ENCODE measurements at places on chromosomes 7 and 10. TPM values are rescaled to one million over a fixed set of nuclear protein-coding genes. Genes with fewer than 3 reads are reported as not detected.
A peak's percentile ranks its signal among the peaks of the same experiment; 100 is the strongest.

DNA sequence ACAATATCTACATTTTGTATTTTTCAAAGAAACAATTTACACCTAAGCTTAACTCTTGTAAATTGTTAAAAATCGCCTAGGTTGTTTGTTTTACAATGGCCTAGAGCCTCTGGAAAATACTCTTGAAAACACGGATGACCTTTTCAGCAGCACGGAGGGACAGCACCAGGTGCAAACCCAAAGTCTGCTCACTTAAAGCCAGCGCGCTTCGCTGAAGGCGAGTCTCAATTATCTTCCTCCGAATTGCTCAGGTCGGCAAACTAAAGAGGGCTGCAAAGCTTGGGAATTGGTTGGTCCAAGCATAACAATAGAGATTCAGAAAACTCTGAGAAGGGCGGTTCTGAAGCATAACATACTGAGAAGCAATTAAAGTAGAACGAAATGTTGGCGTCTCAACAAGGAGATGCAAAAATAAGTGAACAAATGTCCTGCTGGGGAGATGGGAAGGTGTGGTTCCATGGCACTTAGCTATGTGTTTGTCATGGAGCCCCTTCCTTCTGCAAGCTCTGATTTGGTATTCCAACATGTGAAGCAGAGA, 139.9 kb upstream of the PITRM1 start:
- no peak for DNase-seq

- DNase-seq = no peak
Observed at GRCh38 chr7:69819333-69819705, 221.0 kb downstream of the AUTS2 start.

GRCh38 chr10:44628921-44629320, 244.0 kb upstream of the CXCL12 start:
- DNase-seq = no peak

DNA sequence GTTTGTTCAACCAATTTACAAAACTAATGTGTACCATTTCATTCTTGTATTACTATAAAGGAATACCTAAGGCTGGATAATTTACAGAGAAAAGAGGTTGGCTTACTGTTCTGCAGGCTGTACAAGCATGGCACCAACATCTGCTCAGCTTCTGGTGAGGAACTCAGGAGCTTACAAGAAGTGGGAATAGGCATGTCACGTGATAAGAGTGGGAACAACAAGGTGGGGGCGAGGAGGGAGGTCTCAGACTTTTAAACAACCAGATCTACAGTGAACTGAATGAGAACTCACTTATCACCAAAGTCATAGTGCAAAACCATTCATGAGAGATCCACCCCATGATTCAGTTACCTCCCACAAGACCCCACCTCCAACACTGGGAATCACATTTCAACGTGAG, 1178.0 kb downstream of the REEP3 start:
- no peak for DNase-seq

DNA sequence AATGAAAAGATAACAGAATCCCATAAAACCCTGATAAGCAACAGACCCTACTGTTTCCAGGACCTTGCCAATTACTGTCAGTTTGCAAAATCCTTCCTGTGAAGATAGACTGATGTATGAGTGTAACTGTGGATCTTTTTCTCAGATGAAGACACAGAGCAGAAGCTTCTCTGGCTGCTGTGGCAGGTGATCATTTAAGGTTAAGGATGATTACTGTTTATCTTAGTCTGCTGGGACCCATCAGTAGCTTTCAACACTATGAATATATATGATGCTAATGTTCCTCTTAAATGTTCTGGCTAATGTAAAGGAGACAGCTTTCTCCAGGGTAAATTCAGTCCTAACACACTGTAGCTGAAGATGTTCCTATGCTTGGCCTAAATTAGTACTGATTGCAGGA, 56.0 kb upstream of the CTTNBP2 start:
- no peak for DNase-seq

- no peak for DNase-seq
Observed at GRCh38 chr10:70582793-70583668, 19.5 kb downstream of the PRF1 start.

DNA sequence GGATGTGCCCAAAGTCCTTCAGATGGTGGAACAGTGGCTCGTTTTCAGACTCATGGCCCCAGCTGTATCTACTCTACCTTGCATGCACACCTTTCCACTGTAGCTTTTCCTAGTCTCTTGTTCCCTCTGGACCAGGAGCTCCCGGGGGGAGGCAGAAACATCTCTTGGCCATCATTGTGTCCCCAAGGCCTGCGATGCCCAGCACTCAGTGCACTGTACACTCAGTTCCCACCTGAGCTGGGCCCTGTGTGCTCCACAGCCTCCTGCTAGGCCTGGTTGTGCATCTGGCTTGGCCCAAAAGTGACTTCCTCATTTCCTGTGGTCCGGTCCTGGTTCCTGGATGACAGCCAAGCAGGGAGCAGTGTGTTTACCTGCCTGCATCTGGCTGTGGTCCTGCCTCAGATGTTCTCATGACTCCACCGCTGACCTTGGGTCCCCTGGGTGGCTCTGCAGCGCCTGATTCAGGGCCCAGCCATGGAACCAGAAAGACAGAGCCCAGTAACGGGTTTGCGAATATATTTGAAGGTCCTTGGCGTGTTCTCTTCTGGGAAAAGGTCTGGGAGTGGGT, 9.9 kb upstream of the DOCK1 start:
- peak; percentile 13 for DNase-seq

DNA sequence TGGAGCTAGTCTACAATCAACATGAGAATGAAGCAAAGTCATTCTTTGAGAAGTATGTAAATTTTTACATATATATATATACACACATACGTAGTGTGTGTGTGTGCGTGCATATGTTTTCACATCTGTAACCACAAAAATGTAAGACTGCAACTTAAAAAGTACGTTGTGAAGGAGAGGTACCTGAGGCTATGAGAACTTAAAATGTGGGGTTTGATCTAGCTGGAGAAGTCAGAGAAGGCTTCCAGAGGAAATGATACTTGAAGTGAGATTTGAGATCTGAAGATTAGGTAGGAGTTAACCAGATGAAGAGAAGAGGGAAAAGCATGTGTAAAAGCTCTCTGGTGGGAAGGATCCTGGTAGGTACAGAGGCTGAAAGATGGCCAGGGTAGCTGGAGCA, 5.8 kb downstream of the TAF5 start:
- DNase-seq = no peak

SSC4D gene
- total RNA-seq = 14.8 TPM

IKZF5 gene
- 14.3 TPM for total RNA-seq

SFRP5 gene
- 1.7 TPM for total RNA-seq

- DNase-seq = no peak
Observed at GRCh38 chr10:96637709-96638108, 50.9 kb upstream of the TM9SF3 start.

GIMAP5 gene
- total RNA-seq = not detected

DNA sequence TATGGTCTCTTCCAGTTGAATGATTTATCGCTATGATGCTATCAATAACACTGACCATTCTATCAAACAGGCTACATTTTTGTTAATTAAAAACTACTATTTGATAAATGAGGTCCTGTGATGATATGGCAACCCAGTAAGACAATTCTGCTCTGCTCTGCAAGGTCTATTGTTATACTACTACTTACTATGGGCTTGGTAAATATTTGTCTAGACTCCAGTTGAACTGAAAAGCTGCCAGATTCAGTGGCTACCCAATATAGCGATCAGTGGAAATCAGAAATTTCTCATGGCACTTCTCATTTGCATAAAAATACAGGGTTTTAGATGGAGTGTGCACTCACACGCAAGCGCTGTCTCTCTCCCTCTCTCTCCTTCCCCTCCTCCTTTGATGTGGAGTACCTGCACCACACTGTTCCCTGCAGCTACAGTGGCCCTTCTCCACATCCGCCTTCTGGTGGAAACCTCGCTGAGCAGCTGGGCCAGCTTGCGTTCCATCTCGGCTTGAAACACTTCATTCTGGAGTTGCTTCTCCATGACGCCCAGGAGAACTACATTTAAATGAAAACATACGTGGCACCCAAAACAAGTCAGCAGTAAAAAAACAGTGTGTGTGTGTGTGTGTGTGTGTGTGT, 77.9 kb downstream of the KIAA1549 start:
- no peak for DNase-seq

- DNase-seq = no peak
Observed at GRCh38 chr10:99912041-99912440, 97.7 kb downstream of the DNMBP start.

GRCh38 chr10:4824791-4825310, 1.2 kb upstream of the AKR1E2 start:
- no peak for DNase-seq

DNA sequence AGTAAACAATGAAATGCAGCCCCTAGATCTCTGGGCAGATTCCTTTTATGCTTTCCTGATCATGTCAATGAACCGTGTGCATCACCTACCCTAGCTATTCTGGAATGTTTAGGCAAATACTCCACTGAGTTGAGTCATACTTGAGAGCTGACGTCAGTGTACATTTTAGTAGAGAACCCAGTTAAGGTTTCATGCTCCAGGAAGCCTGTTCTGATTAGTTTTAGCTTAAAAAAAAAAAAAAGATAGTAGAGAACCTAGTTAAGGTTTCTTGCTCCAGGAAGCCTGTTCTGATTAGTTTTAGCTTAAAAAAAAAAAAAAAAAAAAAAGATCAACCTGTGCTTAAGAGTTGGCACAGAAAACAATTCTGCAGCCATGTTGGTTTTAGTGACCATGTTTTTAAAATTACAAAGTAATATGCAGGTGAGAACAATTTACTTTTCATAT, 3.7 kb upstream of the MCU start:
- DNase-seq = no peak

DNA sequence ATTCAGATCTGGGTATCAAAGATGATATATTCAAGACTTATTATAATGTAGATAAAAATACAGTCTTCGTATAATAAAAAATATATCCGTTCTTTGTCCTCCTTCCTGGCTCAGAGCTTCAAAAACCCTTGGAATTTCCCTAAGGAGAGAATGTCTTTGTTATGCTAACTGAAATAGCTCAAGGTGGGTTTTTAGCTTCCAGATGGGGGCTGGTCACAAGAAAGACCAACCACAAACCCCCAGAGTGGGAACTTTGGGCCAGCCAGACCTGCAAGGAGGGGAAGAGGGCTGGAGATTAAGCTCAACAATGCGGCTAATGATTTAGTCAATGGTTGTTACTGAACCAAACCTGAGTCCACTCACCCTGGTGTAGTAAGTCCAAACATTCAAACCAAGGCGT, 196.4 kb downstream of the SDHAF3 start:
- no peak for DNase-seq

GRCh38 chr10:48414160-48414559, 107.7 kb downstream of the MAPK8 start:
- DNase-seq = no peak

DNA sequence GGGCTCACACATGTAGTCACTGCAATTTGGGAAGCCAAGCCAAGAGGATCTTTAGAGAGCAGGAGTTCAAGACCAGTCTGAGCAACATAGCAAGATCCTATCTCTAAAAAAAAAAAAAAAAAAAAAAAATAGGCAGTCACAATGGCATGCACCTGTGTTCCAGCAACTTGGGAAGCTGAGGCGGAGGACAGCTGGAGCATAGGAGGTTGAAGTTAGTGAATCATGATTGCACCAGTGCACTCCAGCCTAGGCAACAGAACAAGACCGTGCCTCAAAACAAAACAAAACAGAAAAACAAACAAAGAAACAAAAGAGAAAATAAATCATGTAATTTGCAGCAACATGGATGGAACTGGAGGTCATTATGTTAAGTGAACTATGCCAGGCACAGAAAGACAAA, 33.6 kb upstream of the BICC1 start:
- no peak for DNase-seq

GRCh38 chr10:15545884-15546283, 173.8 kb downstream of the ITGA8 start:
- no peak for DNase-seq

PRSS1 gene
- not detected for total RNA-seq

TAS2R38 gene
- not detected for total RNA-seq

KCND2 gene
- 6.4 TPM for total RNA-seq

AEBP1 gene
- total RNA-seq = 49.1 TPM

GRCh38 chr7:116236020-116236630, 25.8 kb downstream of the TES start:
- no peak for DNase-seq

SPDYE1 gene
- total RNA-seq = not detected

DNA sequence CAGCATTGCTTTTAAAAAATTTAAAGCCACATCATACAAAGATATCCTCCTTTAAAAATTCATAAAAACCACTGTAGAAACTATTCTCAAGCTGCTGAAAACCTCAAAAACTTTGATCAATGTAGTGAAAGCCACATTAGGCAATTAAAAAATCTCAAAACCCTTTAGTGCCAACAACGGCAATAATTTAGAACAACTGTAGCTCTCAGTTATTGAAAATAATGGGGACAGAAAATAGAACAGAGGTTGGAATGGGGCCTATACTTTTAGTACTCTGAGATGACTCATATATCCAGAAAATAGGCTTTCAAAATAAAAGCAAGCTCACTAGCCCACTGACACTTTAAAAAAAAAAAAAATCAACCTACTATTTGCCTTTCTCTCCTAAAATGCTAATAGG, 87.5 kb downstream of the GSAP start:
- no peak for DNase-seq

DNA sequence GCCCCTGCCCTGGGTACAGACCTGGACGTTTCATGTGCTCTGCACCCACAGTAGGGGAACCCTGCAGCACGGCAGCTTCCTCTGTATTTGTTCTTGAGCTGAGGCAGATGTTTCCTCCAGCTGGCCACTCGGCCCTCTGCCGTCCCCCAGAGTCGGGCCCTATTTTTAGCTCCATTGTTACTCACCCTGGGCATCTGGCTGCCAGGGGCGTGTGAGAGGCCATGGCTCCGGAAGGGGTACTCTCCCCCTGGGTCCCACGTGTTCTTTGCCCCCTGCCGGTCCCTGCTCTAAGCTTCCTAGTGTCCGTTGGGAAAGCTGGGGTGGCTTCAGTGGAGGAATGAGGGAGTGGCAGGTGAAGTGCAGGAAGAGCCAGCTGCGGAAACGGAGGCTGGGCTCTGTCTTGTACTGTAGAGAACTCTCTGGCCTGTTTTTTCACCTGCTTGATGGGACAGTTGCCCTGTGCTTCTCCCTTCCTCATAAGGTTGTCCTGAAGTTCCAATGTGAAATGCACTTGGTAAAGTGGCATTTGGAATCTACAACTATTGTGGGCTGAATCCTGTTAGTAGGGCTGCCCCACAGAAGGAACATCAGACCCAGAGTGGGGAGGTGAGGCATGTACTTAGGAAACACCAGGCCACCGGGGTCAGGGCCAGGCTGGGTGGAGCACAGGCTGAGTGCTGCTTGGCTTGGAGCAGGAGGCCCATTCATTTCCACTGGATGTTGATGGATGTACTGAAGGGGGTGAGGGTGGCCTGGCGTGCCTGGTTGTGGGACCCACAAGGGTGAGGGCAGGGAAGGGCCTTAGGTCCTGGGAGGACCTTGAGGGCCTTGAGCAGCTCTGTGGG, 30.6 kb downstream of the PALD1 start:
- peak; percentile 67 for DNase-seq

Measured in H9 (cell line).